ENCODE measurements at places on chromosomes 3 and 15.

DNA sequence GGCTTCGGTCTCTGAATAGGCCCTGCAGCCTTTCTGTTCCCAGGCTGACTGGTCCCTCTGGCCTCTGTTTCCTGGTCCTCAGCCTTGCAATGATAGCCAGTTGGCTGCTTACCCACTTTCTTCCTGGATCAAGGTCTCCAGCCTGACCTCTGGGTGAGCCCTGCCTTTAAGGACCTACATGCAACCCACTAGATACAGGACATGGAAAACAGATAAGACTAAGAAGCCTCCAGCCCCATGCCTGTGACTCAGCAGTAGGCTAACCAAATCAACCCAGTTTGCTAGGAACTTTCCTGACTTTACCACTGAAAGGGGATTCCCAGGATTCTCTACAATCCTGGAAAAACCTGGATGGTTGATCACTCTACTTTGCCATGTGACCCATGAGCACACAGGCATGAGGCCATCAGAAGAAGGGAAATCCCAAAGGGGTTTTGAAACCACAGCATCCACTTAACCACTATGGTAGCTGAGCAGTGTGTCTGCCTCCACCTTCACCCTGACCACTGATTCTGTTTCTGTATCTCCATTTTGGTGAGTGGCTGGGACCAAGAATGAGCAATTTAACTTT, 188.1 kb downstream of the CHST2 start:
- no peak for DNase-seq

DNA sequence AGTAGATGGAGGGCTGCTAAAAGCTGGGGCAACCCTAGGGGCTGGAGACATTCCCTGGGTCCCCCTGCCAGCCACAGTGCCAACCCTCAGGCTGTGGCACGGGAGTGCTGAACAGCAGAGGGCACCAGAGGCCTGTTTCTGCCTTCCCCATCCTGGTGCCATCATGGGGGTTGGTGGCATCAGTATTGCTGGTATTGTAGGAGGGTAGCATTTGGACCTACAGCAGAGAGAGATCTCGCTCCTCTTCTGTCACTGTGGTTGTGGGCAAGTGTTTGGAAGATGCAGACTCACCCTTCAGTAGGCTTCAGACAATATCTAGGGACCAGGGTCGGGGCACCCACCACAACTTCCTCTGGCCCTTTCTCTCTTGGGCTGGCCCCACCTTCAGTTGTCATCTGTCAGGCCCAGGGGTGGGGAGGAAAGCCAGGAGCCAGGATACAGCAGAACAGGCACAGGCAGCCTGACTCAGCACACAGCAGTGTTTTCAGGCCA, 123.5 kb downstream of the RPLP1 start:
- peak; percentile 29 for DNase-seq

DNA sequence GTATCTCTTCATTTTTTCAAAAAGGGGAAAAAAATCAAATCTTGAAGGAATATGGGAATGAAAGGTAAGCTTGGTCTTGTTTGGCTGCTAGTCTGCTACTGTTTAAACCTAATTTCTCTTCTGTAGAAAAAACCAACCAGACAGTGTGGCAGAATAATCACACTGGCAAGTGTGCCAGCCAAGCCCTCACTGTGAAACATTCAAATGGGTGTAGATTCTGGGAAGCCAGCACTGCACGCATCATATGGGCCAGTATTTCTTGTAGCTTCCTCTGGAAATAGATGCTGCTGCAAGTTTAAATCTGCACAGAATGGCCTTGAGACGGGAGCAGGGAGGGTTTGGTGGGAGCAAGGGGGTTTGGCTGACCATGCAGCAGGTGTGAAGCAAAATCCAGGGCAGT, 62.1 kb downstream of the POMGNT2 start:
- no peak for DNase-seq

GRCh38 chr15:99969261-99969920, 236.2 kb upstream of the LYSMD4 start:
- DNase-seq: no peak

DNA sequence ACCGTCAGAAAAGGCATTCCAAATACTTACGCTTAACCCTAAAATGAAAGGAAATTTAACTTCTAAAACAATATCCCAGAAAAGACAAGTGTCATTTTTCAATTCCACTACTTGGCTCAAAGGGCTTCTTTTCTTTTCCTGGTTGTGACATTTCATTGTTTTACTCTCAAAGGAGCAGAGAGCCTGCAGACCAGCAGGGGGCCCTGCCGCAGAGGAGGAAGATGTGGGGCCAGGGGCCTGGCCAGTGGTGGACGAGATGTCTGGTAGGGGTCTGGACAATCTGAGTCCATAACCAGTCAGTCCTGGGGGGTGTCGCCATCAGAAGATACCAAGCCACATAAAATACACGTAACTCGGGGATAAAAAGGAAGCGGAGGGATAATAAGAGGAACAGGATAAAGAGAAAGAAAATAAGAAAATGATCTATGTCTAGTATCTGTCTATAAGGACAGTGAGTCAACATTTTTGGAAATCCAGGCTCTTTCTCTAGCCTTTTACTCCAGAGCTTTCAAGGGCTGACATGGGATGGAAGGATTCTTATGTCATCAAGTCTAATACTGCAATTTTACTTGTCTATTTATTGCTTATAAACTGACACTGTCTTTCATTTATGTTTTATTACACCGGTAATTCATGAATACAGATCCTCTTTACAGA, 54.2 kb upstream of the ARHGEF3 start:
- DNase-seq: no peak

DNA sequence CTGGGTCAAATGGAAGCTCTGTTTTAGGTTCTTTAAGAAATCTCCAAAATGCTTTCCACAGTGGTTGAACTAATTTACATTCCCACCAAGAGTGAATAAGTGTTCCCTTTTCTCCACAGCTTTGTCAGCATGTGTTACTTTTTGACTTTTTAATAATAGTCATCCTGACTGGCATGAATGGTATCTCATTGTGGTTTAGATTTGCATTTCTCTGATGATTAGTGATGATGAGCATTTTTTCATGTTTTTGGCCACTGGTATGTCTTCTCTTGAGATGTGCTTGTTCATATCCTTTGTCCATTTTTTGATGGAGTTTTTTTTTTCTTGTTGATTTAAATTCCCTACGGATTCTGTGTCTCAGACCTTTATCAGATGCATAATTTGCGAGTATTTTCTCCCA, 745.0 kb upstream of the BCHE start:
- DNase-seq: no peak

- no peak for DNase-seq
Observed at GRCh38 chr3:191688756-191689433, 227.9 kb downstream of the PYDC2 start.

GRCh38 chr15:90062462-90062932, 39.8 kb downstream of the IDH2 start:
- DNase-seq: no peak

DNA sequence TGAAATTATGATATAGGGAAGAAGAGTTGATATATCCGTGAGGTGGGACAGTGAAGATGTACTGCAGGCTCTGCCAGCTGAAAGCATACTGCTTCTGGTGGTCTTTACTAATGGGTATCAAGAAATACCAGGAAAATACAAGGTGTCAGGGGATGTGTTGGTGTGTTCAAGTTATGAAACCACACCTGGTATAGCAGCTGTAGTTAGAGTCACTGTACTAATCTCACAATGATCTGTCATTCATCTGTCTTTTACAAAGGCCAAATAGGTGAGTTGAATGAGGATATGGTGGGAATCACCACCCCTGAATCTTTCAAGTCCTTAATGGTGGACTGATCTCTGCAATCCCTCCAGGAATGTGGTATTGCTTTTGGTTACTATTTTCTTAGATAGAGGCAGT, 152.7 kb downstream of the NFKBIZ start:
- DNase-seq: no peak

DNA sequence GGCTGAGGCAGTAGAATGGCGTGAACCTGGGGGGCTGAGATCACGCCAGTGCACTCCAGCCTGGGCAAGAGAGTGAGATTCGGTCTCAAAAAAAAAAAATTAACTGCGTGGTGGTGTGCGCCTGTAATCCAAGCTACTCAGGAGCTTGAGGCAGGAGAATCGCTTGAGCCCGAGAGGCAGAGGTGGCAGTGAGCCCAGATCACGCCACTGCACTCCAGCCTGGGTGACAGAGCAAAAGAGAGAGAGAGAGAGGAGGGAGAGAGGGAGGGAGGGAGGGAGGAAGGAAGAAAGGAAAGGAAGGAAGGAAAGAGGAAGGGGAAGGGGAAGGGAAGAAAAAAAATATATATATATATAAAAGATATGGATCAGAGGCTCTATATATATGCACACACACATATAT, 6.0 kb downstream of the TM4SF19 start:
- no peak for DNase-seq

- no peak for DNase-seq
Observed at GRCh38 chr15:48842501-48842900, 31.6 kb upstream of the CEP152 start.

DNA sequence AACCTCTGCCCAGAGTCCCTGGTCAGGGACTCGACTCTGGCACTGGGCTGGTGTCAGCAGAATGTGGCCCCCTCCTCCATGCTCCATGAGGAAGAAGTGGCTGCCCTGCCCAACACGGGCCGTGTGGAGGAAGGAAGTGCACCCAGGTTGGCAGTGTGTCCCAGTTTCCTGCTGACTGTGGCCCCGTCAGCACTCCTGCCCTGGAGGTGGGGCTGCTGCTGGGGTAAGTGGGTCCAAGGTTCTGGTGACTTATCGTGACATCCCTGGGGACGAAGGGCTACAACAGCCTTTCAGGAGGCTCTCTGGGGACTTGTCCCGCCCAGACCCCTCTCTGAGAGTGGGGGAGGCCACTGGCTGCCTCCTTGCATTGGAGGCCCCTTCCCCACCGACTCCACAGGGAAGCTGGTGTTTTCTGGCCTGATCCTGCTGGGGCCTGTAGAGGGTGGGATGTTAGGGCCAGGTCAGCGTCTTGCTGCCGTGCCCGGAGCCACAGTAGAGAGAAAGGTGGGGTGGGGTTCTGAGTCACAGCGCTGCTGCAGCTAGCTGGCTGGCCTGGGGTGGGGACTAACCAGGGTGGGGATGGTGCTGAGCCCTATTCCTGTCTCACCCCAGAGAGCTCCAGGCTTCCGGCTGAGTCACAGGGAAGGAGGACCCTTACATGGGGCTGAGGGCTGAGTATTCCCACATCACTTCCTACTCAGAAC, 10.5 kb downstream of the SEMA4B start:
- no peak for DNase-seq

GRCh38 chr15:38941399-38941953, 376.9 kb upstream of the RASGRP1 start:
- DNase-seq: no peak
